ENCODE measurements at places on chromosomes 6 and 20.
A peak's percentile ranks its signal among the peaks of the same experiment; 100 is the strongest.

DNA sequence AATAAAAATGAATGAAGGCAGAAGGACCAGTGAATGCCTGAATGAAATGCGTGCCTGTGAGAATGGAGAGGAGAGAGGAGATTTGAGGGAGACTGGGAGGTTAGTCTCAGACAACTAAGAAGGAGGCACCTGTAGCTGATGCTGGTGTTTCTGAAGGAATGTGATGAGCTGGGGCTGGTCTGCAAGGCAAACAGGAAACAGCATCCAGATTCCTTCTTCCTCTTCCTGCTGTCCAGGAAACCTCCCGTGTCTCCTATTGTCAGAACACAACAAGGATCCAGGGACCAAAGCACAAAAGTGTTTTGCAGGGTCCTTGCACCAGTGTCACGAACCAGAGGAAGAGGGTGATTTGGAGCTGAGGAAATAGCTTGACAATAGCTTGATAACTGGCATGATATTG lies 50.4 kb upstream of the TAB2 start:
- DNase-seq: no peak

DNA sequence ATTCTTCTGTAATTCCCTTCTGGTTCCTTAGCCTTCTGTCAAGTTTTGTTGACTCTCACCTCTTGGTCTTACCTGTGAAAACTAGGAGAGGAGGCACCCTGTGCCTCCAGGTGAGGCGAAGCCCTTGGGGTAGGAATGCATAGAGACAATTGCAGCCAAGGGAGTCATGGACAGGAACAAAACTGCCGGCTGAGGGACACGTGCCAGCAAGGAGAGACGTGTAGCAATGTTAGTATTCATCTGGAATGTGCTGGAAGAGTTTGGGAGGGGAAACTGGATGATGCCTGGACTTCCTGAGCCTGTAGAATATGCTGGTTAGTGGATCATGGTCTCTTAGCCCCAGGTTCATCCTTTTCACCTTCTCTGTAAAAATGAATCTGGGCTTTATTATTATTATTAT lies 3.9 kb upstream of the TIAM2 start:
- peak; percentile 24 for DNase-seq

GRCh38 chr6:5672581-5673011 lies 334.1 kb downstream of the NRN1 start:
- DNase-seq: peak; percentile 93

GRCh38 chr6:148457137-148457842 lies 114.7 kb downstream of the SASH1 start:
- DNase-seq: no peak

DNA sequence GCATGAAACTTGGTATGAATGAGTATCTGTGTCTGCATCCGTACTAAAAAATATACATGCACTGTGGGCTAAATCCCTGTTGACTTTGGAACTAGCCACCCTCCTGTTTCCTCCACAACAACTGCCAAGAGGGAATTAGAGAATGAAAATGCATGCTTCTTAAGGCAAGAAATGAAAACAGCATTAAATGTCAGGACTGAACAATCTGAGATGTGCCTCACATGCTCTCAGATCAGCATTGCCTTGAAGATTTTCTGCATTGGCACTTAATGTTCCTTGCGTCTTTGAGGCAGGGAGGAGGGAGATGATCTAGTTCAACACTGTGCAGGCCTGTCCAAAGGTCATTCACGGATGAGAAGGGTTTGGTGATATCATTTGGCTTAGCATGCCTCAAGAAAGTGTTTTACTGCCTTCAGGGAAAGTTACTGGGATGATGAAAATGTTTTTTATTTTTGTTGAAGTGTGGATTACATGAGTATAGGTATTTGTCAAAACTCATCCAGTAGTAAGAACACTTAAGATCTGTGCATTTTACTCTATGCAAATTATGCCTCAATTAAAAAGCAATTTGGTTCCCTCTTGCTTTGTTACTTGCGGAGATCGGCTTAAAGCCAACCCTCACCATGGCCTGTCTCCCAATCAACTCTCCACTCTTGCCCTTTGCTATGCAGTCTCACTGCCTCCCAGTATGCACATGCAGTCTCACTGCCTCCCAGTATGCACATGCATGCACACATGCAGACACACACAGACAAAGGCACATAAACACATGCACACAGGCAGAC lies 47.5 kb upstream of the RIN2 start:
- no peak for DNase-seq

- DNase-seq: peak; percentile 71
These were observed 27.1 kb downstream of the MRPL14 start for GRCh38 chr6:44100088-44100550.

GRCh38 chr6:52976591-52977035 lies 18.5 kb downstream of the GSTA4 start:
- DNase-seq: no peak

DNA sequence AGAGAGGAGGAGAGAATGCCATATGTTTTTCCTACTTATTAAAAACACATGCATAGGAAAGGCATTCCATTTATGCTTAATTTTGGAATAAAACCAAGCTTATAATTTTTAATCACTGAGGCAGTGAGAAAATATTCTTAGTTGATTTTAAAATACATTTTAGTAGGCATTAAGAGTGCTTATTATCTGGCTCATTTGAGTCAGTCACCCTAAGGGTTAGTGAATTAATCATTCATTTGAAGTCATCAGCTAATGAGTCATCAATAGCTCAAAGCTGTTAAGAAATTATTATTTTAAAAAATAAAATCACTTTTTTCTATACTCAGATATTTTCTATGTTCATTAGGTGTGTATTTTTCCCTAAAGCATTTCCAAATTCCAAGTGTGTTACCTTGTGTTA lies 81.6 kb downstream of the TMEM200A start:
- no peak for DNase-seq

DNA sequence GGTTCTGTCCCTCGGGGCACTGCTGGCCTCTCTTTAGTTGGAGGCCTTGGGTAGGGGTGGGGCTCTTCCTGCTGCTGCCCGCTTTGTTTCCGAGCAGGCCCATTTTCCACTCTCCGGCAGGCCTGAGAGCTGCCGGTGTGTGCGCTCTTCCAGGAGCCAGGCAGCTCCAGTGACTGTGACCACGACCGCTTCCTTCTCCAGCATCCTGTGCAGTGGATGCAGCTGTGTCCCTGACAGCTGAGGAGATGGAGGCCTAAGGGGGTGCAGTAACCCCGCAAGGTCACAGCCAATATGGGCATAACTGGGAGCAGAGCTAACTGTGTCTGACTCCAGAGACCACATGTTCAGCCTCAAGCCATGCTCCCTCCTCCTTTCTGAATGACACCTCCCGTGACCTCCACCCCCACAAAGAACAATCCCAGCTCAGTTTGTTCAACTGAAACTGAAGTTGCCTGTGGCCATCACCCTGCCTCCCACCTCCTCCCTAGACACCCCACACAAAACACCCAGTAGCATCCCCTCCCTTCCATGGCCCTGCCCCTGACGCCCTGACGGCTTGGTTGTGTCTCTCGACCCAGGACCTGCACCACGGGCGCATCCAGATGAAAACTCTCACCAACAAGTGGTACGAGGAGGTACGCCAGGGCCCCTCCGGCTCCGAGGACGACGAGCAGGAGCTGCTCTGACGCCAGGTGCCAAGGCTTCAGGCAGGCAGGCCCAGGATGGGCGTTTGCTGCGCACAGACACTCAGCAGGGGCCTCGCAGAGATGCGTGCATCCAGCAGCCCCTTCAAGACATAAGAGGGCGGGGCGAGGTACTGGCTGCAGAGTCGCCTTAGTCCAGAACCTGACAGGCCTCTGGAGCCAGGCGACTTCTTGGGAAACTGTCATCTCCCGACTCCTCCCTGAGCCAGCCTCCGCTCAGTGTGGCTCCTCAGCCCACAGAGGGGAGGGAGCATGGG lies 27.8 kb downstream of the SPATA2 start:
- DNase-seq: peak; percentile 24

DNA sequence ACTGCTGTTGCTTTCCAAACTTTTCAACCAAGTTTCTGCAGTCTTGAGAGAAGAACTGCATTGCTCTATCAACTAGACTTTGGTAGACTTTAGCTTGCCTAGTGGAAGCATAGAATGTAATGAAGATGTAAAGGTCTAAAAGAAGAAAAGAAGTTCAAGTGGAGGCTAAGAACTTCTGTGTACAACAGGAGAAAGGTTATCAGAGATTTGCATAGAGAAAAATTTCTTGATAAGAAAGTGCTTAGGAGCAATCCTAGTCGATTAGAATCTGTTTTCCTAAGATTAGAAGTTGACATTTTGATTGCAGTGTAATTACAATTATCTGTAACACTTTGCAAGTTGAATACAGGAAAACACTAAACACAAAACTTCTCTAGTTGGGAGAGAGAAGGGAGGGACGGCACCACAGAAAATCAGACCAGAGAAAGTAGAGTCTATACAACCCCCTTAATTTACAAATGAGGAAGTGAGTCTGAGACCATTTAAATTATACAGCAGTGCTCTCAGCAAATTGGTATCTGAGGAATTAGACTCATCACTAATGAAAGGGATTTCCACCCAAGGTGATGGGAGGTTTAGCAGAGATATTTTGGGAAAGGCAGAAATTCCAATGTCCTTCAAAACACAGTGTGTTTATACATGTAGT lies 194.3 kb upstream of the MARCKS start:
- no peak for DNase-seq

Data from AG08395 (cell line).